ENCODE measurements at places on chromosomes 13 and 19.

DNA sequence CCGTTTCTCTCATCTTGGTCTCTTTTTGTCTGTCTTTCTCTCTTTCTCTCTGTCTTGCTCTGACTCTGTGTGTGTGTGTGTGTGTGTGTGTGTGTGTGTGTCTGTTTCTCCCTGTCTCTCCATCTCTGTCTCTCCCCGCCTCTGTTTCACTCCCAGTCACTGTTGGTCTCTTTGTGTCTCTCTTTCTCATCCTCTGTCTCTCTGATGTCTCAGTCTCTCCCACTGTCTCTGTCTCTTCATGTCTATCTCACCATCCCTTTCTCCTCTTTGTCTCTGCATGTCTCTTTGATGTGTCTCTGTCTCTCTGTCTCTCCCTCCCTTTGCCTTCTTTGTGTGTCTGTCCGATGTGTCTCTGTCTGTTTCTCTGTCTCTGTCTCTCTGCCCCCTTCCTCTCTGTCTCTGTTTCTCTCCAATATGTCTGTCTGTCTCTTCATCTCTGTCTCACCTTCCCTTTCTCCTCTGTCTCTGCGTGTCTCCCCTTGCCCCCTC lies 2.5 kb downstream of the NFIC start:
- no peak for DNase-seq

- no peak for DNase-seq
These were observed at the start of gene ACOD1 for GRCh38 chr13:76948149-76948548. ACOD1 (plus strand) TSS chr13:76948511; CDS start chr13:76948559, 48 bp downstream.

DNA sequence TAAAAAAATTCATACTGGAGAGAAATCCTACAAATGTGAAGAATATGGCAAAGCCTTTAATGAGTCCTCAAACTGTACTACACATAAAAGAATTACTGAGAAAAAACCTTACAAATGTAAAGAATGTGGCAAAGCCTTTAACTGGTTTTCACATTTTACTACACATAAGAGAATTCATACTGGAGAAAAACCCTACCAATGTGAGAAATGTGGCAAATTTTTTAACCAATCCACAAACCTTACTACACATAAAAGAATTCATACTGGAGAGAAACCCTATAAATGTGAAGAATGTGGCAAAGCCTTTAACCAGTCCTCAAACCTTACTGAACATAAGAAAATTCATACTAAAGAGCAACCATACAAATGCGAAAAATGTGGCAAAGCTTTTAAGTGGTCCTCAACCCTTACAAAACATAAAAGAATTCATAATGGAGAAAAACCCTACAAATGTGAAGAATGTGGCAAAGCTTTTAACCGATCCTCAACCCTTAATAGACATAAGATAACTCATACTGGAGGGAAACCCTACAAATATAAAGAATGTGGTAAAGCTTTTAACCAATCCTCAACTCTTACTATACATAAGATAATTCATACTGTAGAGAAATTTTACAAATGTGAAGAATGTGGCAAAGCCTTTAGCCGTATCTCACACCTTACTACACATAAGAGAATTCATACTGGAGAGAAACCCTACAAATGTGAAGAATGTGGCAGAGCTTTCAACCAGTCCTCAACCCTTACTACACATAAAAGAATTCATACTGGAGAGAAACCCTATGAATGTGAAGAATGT lies 29.0 kb downstream of the ZNF730 start:
- no peak for DNase-seq

GRCh38 chr19:51702103-51702824 lies 9.1 kb downstream of the SPACA6 start:
- peak; percentile 52 for DNase-seq

DNA sequence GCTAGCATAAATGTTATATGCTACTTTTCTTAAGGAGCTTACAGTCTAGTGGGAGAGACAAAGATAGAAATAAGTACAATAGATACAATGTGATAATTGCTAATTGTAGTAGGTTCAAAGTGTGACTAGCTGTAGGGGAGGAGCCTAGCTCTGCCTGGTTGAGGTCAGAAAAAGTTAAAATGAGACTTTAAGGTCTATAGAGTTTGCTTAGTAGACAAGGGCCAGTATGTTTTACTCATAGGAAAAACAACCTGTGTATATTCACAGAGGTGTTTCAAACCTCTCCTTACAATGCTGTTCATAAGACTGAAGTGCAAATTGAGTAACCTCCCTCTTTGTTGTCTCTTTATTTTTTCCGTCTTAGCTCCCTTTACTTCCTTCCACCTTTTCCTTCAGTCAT lies 56.1 kb downstream of the PDS5B start:
- no peak for DNase-seq

GRCh38 chr19:55597501-55597921 lies 1.8 kb downstream of the FIZ1 start:
- DNase-seq: no peak

DNA sequence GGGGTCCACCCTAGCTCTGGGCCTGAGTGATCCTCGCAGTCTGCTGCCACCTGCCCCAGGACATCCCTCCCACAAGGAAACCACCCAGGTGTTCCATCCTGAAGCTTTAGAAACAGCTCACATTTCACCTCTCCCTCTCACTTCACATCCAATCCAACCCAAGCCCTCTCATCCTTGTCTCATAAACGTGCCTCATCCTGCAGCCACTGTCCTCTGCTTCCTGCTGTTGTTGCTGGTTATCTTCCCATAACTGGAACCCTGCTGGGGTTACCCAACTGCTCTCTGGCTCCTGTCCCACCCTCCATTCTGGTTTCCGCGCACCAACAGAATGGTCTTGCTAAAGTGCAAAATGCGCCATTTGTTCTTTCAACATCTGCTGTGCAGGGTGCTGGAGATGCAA lies 59.7 kb upstream of the MTIF3 start:
- DNase-seq: no peak

DNA sequence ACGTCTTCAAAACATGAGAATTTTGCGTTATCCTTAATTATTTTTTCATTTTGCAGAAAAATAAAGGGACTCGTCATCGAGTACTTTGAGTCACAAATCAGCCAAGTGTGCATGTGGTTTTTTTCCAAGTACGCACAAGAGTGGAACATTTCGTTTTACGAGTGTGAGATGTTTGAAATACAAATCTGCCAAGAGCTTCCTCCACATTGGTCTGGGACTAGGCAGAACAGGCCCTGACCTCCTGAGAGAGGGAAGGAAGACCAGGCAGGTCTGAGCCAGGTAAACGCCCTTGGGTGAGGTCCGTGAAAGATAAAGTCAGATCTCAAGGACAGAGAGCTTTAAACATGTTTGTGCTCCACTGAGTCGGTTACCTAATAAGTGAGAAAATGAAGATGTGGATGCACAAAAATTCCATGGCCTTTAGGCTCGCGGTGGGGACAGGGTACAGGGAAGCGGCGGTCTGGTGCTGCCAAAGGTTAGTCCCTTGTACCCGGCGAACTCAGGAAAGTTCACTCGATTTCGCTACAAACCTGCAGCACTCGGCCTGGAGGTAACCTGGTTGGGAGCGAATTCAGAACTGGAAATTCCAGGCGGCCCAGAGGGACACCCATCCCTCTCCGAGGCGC lies 473 bp upstream of the ITM2B start:
- DNase-seq: no peak

GRCh38 chr19:8050274-8051096 lies 2.1 kb upstream of the CCL25 start:
- DNase-seq: peak; percentile 87

GRCh38 chr19:45368737-45369340 lies 1.5 kb downstream of the ERCC2 start:
- no peak for DNase-seq

DNA sequence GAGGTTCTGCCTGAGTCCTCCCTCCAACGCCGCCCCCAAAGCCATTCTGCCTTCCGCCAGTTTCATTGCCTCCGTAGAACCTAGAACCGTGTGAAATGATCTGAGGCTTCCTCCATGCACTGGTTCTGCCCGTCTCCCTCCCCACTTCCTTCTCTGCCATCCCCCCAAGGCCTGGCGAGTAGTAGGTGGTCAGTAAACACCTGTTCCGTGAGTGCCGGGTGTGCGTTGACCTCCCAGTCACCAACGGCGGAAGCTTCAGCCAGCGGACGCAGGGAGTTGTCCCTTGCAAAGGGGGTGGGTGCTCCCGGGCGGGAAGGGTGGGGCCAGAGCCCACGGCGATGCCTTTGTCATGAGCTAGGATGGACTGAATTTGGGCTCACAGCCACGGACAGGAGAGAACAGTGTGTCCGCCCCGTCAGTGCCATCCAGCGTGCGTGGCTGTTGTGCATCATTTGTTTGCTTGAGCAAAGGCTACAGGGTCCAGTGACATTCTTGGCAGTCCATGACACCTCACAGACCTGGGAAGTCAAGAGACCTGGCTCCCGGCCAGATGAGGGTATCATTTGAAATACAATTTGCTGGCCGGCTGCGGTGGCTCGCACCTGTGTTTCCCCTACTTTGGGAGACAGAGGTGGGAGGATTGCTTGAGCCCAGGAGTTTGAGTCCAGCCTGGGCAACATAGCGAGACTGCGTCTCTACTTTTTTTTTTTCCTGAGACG lies 43.1 kb downstream of the NFIC start:
- DNase-seq: no peak

DNA sequence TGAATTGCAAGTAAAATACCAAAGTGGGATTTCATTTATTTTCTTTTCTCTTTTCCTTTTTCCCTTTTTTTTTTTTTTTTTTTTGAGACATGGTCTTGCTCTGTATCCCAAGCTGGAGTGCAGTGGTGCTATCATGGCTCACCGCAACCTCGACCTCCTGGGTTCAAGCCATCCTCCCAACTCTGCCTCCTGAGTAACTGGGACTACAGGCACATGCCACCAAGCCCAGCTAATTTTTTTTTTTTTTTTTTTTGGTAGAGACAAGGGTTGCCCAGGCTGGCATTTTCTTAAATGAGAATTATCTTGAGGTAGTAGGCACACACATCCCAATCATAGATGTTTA lies 68.5 kb upstream of the GPR183 start:
- DNase-seq: peak; percentile 18

DNA sequence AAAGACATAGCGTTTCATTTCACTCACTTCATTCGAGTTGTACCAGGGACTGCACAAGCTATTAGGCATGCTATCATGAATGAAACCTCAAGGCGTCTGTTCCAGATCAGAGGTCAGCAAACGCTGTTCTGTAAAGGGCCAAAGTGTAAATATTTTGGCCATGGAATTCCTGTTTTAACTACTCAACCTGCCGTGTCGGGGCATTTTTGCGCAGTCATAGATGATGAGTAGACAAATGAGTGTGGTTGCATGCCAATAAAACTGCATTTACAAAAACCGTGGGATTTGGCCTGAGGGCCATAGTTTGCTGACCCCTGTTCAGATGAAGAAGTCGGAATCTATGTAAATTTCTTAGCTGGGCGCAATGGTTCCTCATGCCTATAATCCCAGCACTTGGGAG lies 6.5 kb downstream of the INSR start:
- no peak for DNase-seq

DNA sequence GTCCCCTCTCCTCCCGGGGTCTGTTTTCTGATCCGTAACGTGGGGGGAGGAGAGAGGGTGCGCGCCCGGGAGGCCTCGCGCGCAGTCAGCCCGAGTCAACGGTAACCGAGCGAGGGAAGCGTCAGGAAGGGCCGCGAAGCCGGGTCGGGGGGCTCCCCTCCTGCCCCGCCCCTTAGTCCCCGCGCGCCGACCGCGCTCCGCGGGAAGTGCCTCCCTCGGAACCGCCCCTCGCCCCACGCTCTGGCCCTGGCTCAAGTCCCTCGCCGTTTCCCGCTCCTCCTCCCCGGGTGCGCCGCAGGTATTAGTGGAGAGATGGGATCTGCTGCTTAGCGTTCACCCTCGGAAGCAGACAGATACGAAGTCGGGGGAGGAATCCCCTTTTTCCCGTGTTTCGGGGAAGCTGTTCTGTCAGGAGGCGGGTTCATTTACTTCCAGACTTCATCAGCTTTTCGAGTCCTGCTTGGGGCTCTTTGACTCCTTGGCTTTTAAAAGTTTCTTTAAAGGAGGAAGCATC lies 770 bp downstream of the HNRNPM start:
- no peak for DNase-seq

- DNase-seq: peak; percentile 76
These were observed at the start of gene S1PR4 for GRCh38 chr19:3178377-3178972. S1PR4 (plus strand) TSS chr19:3178769; CDS start chr19:3178793, 24 bp downstream.

DNA sequence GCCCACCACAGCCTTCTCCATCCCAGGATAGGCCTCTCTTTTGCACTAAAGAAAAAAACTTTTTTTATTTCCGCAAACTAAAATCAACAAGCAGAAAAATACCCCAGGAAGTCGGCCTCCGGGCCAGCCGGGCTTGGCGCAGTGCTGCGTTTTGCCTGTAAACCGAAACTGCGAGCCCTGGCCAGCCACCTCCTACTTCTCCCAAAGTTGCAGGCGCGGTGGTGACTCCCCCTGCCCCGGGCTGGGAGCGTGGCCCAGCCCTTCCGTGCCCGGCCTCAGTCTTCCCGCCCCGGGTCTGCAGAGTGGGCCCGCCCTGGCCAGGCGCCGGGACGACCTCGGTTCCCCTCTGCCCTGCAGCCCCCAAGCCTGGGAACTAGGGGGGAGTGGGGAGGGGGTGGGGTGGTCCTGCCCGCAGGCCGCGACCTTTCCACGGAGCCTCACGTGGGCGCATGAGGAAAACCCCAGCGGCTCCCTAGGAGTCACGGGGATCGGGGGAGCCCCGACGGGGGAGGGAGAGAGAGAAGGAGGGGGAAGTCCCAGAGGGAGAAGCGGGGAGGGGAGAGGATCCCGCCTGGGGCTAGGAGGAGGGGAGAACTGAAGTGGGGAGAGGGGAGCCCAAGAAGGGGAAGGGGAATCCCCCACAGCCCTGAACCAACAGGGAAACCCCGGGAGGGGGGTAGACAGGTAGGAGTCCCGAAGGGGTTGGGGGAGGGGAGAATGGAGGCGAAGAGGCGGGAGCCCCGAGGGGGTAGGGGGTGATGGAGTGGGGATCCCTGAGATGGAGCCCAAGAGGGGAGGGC lies 3.0 kb downstream of the GADD45B start:
- DNase-seq: peak; percentile 68

- peak; percentile 86 for DNase-seq
These were observed 2.8 kb upstream of the LENG1 start for GRCh38 chr19:54162241-54162805.

DNA sequence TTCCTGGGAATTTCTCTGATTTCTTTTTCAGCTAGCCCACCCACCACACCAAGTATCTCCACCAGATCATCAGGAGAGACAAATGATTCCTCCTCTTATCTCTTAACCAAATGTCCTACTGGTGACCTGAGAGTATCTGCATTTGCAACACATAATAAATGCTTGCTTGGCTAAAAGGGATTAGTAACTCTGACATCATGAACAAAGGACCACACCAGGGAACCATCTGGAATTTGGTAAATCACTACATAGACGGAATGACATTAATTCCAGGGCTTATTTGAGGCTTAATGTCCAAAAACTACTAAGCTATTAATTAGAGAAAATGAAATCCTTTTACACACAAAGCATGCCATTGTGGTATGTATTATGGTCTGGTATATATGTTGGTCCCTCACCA lies 139.0 kb downstream of the RAP2A start:
- DNase-seq: no peak

GRCh38 chr19:574658-575526 lies 2.5 kb downstream of the BSG start:
- DNase-seq: no peak
